ENCODE measurements at places on chromosomes 4 and X. TPM values are rescaled to one million over a fixed set of nuclear protein-coding genes. Genes with fewer than 3 reads are reported as not detected.

Gene NXF2
- total RNA-seq: not detected

Gene CENPVL2
- total RNA-seq: not detected

Gene IQCM
- total RNA-seq: not detected

Gene MAGEE2
- not detected for total RNA-seq

Gene ANXA3
- 8.8 TPM for total RNA-seq

Gene CYSLTR1
- not detected for total RNA-seq

Gene SMIM10
- total RNA-seq: 2.3 TPM

Gene AMTN
- 1.1 TPM for total RNA-seq

Gene XK
- 0.15 TPM for total RNA-seq

Gene SPANXN3
- not detected for total RNA-seq

Gene XPNPEP2
- not detected for total RNA-seq

Gene VEGFC
- total RNA-seq: 27.3 TPM

Gene ENOPH1
- 69.3 TPM for total RNA-seq

Gene NLRP2B
- total RNA-seq: not detected

Gene LDB2
- 543 TPM for total RNA-seq

Gene TCEAL6
- total RNA-seq: not detected

Gene BEX5
- total RNA-seq: 0.30 TPM

Gene TCEAL3
- total RNA-seq: 27.8 TPM

Gene CXCL11
- not detected for total RNA-seq

Gene SHISA3
- 4.7 TPM for total RNA-seq

Gene NPY1R
- 0.12 TPM for total RNA-seq

Gene IRS4
- not detected for total RNA-seq

Gene RNF150
- total RNA-seq: 0.30 TPM

Gene STEEP1
- 40.1 TPM for total RNA-seq

Gene MAPK10
- total RNA-seq: 10.2 TPM

Gene IQSEC2
- total RNA-seq: 4.3 TPM

Gene FAM236A
- total RNA-seq: not detected

Gene SPARCL1
- 0.70 TPM for total RNA-seq

Gene ATP10D
- 34.3 TPM for total RNA-seq

Gene RASSF6
- total RNA-seq: not detected

Gene ETDB
- not detected for total RNA-seq

Gene IL2RG
- total RNA-seq: not detected

Gene SPANXA2
- total RNA-seq: not detected

Gene KCND1
- total RNA-seq: 0.59 TPM

Gene CHST7
- total RNA-seq: 8.5 TPM

Gene FAT4
- total RNA-seq: 10.5 TPM

Gene ATP2B3
- under 0.01 TPM for total RNA-seq

Gene EFNB1
- 23.1 TPM for total RNA-seq

Gene XAGE2
- total RNA-seq: not detected

Gene UCP1
- not detected for total RNA-seq

Gene PDK3
- 2.3 TPM for total RNA-seq

Gene NEUROG2
- total RNA-seq: not detected

Gene STPG2
- total RNA-seq: 0.12 TPM

Gene F9
- not detected for total RNA-seq

All from smooth muscle cell of the coronary artery (primary cell).